COR-L47 (cell line): ENCODE measurements at places on chromosomes 5 and 9.

- DNase-seq, result no peak
These were observed 181.3 kb downstream of the GRIA1 start for GRCh38 chr5:153671653-153672346.

DNA sequence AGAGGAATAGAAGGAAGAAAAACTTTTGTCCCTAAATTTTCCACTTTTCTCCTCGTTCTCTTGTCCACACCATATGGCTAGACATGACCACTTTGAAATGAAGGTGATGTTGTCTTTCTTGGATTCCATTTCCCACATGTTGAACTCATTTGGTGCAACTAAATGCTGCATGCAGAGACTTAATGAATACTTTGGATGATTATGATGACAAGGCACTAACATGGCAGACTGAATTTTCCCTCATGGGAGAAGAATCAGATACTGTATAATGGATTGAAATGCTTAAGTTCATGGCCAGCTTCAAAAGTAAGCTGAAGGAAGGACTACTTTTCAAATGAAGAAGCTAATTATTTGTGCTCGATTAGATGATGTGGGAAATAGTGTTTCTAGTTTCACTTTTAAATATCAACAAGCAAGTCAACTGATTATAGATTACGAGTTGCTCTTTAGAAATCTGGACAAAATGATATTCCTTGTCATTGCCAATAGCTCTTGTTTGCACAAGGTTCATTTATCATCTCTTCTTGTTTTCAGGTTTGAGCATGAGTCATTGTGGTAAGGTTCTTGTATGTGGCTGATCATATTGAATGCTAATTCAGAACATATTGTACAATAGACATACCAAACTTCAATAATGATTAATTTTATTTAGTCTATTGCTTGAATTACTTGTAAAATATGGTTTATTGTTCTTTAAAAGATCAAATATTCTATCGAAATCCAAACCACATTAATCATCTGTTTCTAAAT is 501.3 kb upstream of the FTMT start:
- no peak for DNase-seq

- no peak for DNase-seq
These were observed 306.7 kb downstream of the EBF1 start for GRCh38 chr5:158792976-158793375.

- DNase-seq, result no peak
These were observed 130.3 kb downstream of the PAX5 start for GRCh38 chr9:36903541-36904435.

- DNase-seq, result no peak
These were observed 47.9 kb upstream of the RARS1 start for GRCh38 chr5:168438349-168438748.

DNA sequence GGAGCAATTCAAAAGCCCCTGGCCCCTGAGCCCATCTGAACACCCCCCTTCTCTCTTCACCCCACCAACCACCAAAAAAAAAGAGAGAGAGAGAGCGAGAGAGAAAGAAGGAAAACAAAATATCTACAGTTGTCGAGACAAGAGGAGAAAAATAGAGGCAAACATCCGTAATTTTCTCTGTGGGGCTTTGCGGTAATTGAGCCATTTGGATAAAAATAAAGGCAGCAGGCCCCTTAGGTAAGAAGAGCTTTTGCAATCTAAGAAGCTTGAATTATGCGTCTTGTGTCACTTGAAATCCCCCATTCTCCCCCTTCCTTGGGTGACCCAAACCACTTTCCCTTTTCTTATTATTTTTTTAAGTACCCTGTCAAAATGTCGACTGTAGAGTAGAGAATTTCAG is 35.5 kb upstream of the FUBP3 start:
- DNase-seq, result no peak

DNA sequence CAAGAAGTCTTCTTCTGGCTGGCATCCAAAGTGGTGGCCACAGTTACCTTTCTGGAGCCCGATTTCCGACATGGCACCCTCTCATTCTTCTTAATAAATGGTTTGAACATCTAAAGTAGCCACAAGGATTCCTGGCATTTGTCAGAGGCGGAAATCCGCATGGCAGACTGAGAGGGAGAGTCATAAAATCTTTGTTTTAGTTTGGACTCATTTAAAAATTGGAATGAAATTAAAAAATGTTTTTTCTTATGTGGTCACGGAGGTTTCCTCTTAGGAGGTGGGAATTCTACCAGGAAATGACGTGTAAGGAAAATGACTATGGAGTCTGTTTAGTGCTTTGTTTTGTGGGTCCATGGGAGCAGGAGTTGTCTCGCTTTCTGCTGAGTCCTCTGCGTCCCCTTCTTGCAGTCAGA is 133.0 kb upstream of the PTCH1 start:
- no peak for DNase-seq
